ENCODE measurements at places on chromosomes 12 and 14.

DNA sequence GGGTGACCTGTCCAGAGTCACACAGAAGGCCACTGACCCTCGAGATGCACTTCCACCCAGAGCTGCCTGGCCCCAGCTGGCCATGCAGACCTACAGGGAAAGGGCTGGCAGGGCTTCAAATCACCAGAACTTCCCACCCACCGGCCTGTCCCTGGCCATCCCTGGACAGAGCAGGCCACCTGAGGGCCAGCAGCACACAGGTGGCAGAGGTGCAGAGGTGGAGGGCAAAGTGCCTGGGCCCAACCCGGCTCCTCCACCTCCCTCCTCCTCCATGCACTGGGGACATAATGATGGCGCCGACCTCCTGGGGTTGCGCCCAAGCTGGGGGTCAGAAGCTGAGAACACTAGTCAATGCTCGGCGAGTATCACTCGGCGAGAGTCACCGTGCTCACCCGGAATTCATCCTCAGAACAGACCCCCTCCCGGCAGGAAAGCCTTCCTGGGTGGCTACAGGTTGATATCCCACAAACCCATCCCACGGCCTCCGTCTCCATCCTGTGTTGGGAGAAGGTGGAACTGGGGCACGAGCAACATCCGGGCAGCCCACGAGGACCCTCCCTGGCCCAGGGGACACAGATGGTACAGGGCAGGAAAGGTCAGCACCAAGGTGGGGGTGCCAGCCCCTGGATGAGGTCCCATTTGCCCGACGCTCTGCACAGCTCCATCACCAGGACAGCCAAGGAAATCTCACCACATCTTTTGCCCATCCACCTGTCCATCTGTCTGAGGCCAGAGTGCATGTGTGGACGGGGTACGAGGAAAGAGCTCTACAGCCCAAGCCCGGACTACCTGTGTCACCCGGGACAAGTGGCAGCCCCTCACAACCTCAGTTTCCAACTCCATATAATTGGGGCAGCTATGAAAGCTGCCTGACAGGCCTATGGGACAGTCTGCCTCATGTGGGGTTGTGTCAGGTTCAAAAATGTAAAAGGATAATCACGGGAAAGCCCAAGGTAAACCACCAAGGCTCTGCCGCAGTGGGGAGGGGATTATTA, 10.8 kb downstream of the BEGAIN start:
- DNase-seq = no peak

- no peak for DNase-seq
These were observed at the start of gene CRIP1 for GRCh38 chr14:105486163-105486973. Gene CRIP1 (plus strand): TSS chr14:105486886. CDS start chr14:105487260, 374 bp downstream.

- no peak for DNase-seq
These were observed 964.1 kb downstream of the TMEM121 start for GRCh38 chr14:106490442-106490841.

DNA sequence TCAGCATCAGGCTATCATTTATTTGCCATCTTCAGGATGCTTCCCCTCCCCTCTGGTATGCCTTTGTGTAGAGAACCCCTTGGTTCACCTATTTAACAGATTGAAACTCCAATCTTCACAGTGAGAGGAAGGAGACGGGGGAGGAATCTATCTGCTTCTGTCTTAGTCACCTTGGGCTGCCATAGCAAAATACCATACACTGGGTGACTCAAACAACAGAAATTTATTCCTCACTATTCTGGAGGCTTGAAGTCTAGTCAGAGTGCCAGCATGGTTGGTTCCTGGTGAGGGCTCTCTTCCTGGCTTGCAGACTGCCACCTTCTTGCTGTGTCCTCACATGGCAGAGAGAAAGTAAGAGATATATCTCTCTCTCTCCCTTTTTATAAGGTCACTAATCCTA, 13.5 kb upstream of the EML1 start:
- DNase-seq = peak; percentile 62

Data from fibroblast of skin of scalp (primary cell).